ENCODE measurements at places on chromosomes 2 and 18.

GRCh38 chr2:113111823-113112287, 15.5 kb upstream of the IL1RN start:
- no peak for DNase-seq

DNA sequence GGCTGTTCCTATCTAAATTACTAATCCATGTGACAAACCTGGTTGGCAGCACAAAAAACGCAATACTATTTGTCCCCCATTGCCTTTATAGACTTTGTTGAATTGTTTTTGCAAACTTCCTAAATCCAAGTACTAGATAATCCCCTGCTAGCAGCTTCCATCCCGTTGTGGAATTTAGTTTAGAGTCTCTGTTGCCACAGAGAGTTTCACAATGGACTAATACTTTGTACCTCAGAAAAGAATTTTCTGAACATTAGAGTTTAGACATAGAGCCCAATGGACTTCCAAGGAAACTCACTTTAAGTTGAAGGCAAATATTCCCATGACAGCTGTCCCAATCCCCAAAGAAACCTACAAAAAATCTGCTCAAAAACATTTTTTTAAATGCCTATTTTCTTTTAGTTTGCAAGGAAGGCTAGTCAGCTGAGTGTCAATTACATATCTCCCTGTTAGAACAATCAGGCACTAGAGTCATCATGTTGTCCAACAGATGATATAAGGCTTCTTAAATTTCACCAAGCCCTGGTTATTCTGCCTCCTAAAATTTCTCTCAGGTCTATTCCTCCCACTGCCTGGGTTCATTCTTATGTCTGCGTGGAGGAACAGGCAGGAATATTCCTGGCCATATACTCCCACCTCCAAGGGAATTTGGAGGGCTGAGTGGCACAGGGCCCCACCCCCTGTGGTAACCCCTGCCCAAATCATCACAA, 27.2 kb downstream of the RNF152 start:
- no peak for DNase-seq

DNA sequence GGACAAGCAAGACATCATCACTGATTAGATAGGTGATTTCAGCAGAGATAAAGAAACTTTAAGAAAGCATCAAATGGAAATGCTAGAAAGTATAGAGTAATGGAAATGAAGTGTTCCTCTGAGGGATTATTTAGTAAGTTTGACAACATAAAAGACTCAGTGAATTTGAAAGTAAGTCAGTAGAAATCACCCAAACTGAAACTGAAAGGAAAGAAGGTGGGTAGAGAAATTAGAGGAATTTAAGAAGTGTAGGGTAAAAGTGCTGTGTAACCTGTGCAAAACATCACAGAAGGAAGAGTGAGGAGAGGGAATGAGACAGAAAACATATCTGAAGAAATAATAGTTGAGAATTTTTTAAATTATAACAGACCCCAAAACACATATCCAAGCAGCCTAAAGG, 343.1 kb downstream of the CBLN2 start:
- DNase-seq: no peak

GRCh38 chr2:8453904-8454302, 228.0 kb upstream of the ID2 start:
- no peak for DNase-seq

DNA sequence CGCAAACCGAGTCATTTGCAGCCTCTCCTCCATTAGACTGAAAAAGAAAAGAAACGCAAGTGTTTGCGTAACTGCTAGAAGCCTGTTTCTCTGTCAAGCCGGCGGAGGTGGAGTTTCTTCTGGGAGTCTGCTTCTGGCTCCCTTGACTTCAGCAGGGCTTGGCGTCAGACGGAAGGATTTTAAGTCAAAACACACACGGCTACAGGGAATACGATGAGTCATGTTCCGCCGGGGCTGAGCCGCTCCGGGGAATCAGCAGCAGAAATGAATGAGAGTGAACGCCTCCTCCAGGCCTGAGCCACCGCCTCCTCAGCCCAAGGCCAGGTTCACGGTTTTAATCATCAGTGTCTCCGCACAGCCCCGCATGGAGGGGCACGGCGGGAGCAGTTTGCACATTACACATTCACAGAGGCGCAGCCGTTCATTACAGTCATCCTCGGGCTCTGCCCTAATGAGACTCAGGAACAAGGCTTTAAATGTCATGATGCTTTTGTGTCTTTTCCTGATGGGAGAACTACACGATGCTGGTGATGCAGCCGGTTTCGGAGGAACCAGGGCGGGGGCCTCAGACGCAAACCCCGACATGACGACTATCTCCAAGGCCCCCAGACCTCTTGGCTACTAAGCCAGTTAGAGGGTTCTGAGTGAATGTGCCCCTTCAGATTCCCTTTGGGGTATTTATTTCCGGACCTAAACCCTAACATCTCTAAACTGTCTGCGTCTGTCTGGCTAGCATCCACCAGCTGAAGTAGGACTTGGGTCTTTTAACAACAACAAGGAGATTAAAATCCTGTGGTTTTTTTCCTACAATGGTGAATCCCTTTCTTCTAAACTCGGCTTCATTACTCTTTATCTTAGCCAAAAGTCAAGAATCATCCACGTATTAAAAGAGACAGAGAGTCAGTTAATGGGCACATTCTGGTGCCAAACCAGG, 11.1 kb upstream of the SCG2 start:
- DNase-seq: no peak

DNA sequence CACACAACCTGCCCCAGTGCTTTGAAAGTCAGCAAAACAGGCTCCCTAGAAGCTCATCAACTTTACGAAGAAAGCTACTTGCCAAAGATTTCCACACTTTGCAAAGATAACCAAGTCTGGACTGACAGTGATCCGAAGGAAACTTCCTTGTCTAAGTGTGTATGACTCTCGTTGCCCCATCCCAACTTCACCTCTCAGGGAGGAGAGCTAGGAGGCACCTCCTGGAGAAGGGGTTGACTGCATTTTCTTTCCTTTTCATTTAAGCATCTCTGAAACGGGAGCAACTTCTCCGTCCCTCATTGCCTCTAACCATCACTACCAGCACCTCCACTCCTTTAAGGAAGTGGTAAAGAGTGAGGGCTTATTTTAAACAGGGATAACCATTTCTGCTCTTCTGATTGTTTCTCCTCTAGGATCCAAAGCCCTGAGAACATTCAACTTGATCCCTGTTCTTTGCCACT, 7.0 kb downstream of the ZEB2 start:
- DNase-seq: no peak
